Right kidney (tissue), 9 donors: ENCODE measurements at places on chromosomes 3 and 15.

- DNase-seq = no peak
Measured at GRCh38 chr15:81754078-81754477, 291.7 kb downstream of the MEX3B start.

- DNase-seq = no peak
Measured at GRCh38 chr3:10994306-10994705, 1.8 kb downstream of the SLC6A1 start.

- no peak for DNase-seq
Measured at GRCh38 chr3:126446301-126446700, 29.4 kb downstream of the ZXDC start.

GRCh38 chr3:37243820-37244748 lies 69.7 kb upstream of the LRRFIP2 start:
- peak; percentile 71 for DNase-seq

DNA sequence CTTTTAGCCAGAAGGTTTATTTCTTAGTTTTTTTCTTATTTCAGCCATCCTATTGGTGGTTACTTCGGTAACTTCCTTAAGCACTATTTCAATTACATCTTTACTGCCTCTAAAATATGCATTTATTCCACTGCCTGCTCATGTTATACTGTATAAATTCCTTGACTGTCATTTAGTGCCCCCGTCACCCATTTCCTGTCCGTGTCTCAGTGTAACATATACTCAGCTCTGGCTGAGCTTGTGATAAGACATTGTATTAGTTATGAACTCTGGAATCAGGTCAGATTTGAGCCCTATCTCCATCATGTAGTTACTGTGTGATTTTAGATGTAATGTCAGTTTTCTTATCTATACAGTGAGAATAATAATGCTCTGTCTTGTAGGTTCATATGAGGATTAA lies 24.2 kb downstream of the PIAS1 start:
- DNase-seq = no peak

DNA sequence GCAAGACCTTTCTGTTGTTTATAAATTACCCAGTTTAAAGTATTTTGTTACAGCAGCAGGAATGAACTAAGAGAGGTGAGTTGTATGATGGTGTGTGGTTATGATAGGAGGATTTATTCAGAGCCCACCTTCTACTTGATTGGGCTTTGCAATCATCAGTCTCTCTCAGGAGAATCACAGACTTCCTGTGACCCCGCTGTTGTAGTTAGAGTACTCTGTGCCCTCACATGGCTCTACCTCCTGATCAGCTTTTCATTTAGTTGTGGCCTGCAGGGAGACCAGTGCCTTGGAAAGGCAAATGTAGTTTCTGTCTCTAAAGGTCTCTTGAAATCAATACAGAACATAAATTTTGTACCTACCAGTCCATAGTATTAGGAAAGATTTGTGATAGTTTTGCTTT lies 7.6 kb upstream of the P2RY14 start:
- no peak for DNase-seq

DNA sequence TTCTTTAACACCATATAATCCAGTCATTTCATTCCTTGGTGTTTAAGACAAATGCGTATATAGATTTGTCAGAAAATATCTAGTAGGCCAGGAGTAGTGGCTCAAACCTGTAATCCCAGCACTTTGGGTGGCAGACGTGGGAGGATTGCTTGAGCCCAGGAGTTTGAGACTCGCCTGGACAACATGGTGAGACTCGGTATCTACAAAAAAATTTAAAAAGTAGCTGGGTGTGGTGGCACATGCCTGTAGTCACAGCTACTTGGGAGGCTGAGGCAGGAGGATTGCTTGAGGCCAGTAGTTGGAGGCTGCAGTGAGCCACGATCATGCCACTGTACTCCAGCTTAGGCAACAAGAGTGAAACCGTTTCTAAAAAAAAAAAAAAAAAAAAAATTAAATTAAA lies 1.9 kb upstream of the MTMR14 start:
- DNase-seq = no peak

DNA sequence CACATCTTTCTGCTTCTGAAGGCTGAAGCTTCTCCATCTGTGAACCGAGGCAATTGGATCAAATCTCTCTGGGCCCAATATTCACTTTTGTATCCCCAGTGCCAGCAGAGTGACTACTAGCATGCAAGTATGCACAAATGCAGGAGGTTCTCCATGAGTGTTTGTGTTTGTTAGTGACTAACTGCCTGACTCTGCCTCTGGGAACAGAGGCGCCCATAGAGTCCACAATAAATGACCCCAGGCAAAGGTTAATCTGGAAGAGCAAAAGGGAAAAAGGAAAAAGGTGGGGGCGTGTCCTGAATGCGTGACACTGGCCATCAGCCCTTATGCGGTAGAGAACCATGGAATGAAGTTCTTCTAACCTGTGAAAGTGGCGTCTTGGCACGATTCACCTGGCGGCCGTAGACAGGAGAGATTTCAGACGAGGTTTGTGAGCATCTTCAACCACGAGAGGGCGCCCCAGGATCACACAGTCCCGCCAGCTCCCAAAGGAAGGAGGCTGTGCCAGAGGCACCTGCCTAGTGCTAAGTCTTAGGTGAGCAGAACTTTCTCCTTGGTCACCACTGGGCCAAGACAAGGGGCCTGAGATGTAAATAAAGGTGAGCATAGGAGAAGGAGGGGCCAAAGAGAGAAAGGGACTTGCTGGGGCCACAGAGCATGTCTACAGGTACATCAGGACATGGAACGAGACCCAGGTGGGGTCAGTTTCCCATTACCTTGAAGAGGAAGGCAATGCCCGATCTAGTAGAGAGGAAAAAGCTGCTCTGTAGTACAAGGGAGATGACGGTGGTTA lies 44.2 kb downstream of the RBPMS2 start:
- peak; percentile 76 for DNase-seq

DNA sequence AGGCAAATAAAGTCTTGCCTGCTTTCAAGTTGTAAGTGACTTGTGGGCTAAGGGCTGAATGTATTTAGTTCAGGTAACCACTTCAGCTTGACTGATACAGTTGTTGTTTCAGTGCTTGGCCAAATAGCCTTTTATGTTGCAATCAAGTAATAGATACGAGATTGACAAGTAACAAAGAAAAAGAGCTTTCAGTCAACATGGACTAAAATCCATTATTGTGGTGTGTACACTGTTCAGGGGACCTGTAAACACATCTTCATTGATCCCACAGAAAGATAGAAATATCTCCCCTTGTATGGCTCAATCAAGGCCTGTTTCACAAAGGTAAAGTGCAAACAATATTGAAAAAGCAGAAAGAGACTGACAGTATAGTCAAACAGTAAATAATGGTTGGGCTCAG lies 224.8 kb upstream of the TMCO5A start:
- no peak for DNase-seq

GRCh38 chr15:65869954-65870871 lies 922 bp downstream of the RAB11A start:
- DNase-seq = peak; percentile 72

GRCh38 chr3:23489300-23490158 lies 286.4 kb downstream of the UBE2E2 start:
- DNase-seq = no peak

DNA sequence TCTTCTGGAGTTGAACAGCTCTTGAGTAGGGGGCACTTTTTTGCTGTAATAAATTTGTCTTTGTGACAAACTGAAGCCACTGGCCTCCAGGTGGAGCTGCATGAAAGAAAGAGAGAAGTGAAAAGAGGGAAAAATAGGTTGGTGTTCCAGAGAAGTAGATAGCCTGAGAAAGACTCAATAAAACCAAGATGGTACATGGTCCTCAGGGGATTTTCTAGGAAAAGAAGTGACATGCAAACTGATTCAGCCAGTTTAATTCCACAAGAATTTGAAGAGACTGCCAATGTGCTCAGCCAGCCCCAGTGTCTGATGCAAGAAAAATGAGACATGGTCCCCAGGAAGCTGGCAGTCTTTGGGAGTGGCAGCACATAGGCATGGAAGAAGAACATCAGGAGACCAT lies 152.7 kb downstream of the CD47 start:
- DNase-seq = no peak

- no peak for DNase-seq
Measured at GRCh38 chr3:174417573-174417972, 441.6 kb upstream of the NAALADL2 start.

- DNase-seq = no peak
Measured at GRCh38 chr15:77430213-77430612, 9.5 kb downstream of the HMG20A start.

- DNase-seq = peak; percentile 68
Measured at GRCh38 chr3:48130321-48130904, 57.8 kb downstream of the CDC25A start.

DNA sequence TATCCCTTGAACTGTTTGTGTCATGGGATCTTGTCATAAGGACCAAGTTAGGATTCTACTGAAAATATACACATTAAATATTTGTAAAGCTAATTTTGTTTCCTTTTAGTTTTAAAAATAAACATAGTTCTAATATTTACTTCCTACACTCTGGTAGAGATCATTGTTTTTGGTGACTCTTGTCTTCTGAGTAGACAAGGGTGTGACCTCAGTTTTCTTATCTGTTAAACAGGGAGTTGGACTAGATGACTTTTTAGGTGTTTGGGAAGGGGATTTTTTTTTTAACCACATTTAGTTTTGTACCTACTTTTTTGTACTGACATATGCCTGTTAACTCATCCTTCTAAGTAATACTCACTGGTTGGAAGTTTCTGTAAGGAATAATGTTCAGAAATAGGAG lies 30.8 kb downstream of the PLS1 start:
- DNase-seq = no peak

DNA sequence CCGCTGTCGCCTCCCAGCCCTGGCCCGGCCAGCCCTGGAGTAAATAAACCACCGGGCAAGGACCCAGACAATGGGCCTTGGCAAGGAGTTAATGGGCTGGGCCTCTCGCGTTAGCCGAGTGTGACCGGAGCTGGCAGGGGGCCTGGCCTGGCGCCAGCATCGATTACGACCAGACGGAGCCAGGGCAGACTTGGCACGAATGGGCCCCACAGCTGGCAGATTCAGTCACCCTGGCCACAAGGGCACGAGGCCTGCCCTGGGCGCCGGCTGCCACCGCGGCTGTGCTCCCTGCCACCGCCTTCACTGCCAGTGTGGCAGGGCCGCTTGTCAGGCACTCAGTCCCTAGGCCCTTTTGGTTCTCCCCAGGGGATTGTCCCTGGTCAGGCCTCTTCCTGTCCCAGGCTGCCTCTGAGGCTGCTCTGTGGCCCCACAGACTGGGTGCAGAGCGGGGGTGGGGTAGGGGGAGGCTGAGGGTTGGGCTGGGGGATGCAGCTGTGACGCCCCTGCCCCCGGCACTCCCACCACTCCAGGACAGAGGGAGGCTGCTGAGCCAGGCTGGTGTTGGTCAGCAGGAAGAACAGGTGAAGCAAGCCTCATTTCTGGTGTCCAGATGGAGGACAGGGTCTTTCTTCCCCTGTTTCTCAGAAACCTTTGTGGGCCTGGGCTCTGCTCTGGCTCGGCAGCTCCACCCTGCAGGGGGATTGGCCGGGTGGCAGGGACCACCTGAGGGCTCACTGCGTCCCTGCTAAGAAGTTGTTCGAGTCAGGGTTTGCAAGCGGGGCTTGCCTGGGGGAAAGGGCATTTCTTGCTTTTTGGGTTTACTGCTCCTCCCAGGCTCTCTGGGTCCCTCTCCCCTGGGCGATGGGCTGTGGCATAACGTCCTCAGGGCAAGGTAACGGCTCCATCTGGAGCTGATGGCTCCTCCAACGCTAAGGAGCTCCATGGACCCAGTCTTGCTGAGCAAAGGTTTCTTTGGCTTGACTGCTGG lies 30.5 kb upstream of the SRP14 start:
- DNase-seq = peak; percentile 84

DNA sequence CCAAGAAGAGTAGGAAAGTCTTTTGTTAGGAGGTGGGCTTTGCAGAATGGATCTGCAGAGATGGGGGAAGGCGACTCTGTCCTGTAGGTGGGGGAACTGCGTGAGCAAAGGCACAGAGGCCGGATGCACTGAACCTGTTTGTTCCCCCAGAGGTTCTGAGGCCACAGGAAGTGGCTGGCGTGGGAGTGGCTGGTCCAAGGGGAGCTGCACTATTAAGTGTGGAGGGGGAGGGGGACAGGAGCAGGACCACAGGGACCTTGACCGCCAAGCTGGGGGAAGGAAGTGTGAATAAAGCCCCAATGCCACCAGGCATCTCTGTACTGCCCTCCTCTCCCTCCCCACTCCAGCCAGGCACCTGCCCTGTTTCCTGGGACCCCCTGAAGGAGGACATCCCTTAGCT lies 51.8 kb downstream of the CYP11A1 start:
- no peak for DNase-seq

DNA sequence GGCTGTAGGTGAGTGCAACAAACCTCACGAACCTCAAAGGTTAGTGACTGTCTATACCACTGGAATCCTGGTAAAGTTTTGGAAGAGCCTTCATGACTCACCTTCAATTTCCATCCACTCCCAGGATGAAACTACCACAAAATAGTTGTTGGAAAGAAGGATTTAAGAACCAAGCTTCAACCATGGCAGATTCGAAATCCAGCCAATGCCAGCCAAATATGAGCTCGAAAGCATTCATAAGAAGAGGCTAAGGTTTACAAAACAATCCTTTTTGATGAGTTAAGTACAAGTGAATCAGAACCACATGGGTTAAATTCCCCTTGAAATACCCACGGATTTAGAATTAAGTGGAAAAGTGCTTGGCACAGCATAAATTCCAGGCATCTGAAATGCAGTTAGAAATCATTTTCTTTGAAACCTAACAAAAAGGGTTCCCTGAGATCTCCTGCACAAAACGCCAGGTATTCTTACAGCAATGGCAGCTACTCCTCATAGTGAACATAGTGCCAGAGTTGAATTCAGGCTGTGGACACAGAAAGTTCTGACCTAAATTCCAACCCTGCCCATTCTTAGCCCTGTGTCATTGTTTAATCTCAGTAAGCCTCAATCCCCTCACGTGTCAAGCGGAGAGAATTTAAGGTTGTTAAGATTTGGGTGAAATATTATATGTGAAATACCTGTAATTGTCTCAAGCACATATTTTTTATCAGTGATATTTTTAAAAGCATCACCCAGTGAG lies 89.2 kb downstream of the FBN1 start:
- no peak for DNase-seq

- no peak for DNase-seq
Measured at GRCh38 chr3:123229145-123229544, 27.4 kb downstream of the SEC22A start.

- DNase-seq = no peak
Measured at GRCh38 chr3:122502941-122503340, 11.8 kb downstream of the KPNA1 start.

DNA sequence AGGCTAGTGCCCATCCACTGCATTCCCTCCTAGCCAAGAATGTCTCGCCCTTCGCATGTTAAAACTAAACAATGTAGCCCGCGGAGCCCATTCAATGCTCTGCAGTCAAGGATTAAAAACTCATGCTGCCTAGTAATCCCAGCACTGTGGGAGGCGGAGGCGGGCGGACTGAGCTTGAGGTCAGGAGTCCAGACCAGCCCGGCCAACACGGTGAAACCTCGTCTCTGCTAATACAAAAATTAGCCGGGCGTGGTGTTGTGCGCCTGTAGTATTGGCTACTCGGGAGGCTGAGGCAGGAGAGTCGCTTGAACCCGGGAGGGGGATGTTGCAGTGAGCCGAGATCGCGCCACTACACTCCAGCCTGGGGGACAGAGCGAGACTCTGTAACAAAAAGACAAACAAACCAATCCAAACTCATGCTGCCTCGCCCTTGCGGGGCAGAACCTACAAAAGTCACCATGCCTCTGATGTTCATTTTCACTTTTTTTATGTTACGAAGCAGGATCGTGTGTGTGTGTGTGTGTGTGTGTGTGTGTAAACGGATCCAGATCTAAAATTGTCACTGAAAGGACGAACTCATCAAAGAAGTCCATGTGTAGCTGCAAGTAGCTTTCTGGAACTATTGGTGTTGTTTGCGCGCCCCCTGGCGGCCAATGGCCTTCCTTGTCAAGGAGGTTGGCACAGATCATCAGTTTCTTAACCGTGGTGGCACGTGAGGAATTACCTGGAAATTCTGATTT lies 54.8 kb upstream of the SPESP1 start:
- peak; percentile 86 for DNase-seq

GRCh38 chr3:136790786-136791185 lies 28.1 kb upstream of the SLC35G2 start:
- no peak for DNase-seq
